ENCODE measurements at places on chromosomes 12 and 14.

GRCh38 chr14:45728434-45729225, 475.6 kb upstream of the MIS18BP1 start:
- DNase-seq, result no peak

DNA sequence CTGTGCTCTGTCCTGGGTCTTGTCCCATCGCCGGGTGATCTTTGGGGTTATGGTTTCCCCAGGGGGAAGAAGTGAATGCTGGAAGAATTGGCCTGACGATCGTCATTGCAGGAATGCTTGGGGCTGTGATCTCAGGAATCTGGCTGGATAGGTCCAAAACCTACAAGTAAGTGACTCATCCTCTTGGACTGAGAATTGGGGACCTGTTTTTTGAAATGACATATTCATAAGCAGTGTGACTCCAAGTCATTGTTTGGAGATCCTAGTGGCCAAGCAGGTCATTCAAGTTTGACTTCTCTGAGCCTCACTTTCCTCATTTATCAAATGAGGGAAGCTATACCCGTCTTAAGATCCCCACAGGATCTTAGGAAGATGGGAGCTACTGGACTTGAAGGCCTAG, 25.8 kb downstream of the ERG28 start:
- DNase-seq, result no peak

DNA sequence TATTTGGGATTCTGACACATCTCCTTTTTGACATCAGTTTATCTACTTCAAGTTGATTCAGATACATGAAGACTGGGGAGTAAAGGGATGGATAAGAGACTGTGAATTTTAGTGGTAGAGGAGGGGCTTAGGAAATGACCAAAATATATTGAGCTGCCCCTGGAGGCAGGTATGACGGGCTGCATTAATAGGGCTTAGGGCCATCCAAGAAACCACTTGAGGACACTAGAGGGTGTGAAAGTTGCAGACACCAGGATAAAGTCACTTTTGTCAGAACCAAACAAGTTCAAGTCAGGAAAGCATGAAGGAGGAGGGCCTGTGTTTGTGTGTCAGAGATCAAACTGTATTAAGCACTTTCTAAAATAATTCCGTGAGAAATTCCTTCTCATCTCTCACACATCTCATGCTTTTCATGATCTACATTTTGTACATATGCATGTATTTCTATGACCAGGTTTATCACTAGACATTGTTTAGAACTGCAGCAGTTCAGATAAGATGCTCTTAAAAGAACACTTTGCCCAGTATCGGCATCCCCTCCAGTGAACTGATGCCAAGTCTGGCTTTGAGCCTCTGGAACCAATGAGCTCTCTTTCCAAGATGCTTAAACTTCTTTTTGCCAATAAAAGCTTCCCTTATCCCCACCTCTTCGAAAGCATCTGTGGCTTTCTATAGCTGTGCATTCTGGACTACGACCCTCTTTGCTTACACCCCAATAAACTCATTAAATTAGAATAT, 136.9 kb downstream of the SLC38A1 start:
- DNase-seq, result no peak

DNA sequence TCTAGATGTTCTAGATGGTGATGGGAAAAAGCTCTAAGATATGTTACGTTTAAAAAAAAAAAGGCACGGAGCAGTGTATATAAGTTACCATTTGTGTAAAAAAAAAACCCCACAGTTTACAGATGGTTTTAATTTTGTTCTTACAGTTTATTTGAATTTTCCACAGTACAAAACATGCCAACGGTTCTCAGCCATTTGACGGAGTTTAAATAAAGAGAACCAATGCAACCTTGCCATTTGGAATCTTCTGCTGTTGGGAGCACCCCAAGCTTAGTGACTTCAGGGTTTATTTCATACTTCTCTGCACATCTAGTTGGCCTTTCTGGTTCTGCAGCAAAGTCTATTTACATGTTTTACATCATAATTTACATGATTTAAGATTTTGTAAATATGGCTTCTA, 7.7 kb upstream of the HPD start:
- no peak for DNase-seq

DNA sequence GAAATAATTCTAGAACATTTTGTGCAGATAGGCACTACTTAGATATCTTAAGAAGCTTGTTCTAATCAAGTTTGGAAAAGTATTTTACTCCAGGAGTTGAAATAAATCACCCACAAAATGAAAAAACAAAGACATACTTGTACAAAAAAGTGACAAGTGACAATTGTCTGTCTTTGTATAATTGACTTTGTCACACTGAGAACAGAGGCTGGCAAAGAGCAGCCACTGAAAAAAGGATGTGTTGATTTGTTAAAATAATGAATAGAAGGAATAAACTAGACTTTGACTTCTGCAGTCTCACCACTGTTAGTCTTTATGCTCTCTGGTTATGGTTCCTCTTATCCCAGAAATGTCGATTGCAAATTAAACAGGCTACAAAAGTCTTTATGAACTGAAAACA, 77.6 kb downstream of the PTPRR start:
- no peak for DNase-seq

DNA sequence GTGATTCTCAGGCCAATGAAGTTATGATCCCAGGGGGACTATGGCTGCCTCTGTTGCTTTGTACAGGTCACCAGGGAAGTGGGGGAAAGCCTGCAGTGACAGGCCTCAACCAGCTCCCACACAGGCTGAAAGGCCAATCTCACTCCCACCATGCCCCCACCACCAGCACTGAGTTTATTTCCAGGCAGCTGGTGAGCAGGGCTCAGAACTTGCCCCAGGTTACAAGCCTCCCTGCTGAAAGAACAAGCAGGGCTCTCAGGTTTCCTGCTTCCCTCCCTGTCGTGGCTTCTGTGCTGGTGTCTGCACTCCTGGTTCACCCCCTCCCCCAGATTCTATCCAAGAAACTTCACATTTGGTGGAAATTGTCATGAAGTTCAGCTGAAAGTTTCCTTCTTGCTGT, 260.3 kb downstream of the CCDC59 start:
- DNase-seq, result no peak

GRCh38 chr12:54968181-54968730, 16.3 kb downstream of the TESPA1 start:
- no peak for DNase-seq

- DNase-seq, result no peak
These were observed 172.7 kb downstream of the ANO6 start for GRCh38 chr12:45388545-45388944.

- no peak for DNase-seq
These were observed 469.0 kb downstream of the TMEM132D start for GRCh38 chr12:129434790-129435189.

- no peak for DNase-seq
These were observed 23.6 kb upstream of the KCNH3 start for GRCh38 chr12:49515266-49515665.

GRCh38 chr12:26473291-26473690, 277.9 kb downstream of the SSPN start:
- DNase-seq, result no peak

GRCh38 chr14:102231476-102232347, 73.3 kb downstream of the MOK start:
- no peak for DNase-seq

DNA sequence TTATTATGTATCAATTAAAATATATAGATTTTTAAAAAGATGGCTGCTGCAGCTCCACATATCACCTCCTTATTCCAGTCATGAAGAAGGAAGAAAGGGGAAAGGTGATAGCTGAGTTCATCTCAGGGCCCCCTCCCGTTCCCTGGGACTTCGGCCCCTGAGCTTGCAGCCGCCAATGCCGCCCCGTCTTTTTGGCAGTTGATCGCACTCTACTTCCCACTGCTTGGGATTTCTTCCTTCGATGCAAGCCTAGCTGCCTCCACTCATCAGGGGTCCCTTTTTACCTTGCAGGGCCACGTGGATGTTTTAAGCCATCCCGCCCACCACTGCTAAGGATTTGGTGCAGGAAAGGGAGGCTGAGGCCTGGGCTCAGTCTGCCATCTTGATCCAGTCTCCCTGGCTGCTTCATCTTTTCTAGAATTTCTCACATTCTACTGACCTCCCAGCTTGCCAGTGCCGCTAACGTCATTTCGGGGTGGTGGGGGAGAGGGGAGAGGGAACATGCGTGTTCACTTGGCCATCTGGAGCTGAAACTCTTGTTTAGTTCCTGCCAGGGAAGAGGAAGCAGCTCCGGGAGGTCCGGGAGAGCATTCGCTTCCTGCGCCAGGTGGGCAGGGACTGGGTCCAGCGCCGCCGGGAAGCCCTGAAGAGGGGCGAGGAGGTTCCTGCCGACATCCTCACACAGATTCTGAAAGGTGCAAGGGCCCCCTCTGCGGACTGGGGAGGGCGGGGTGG, 31.3 kb downstream of the CYP46A1 start:
- DNase-seq, result no peak

- no peak for DNase-seq
These were observed 111.9 kb downstream of the LGR5 start for GRCh38 chr12:71551529-71551928.

- no peak for DNase-seq
These were observed 7.5 kb upstream of the TRHDE start for GRCh38 chr12:72264548-72265175.

DNA sequence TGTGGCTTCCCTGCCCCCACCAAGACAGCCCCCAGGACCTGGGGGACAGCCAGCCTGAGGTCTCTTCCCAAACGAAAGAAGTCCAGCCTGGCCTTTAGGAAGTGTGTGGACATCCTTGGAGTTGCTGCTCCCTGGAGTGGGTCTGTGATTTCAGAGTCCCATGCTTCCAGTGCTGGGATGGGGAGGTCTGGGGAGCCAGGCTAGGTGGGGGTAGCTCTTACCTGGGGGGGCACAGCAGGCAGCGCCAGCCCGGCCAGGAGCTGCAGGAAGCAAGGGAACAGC, 509 bp downstream of the PGF start:
- no peak for DNase-seq

- DNase-seq, result no peak
These were observed 183.6 kb downstream of the MED13L start for GRCh38 chr12:116093915-116094314.

- no peak for DNase-seq
These were observed 128.9 kb downstream of the NUBPL start for GRCh38 chr14:31690056-31690455.

DNA sequence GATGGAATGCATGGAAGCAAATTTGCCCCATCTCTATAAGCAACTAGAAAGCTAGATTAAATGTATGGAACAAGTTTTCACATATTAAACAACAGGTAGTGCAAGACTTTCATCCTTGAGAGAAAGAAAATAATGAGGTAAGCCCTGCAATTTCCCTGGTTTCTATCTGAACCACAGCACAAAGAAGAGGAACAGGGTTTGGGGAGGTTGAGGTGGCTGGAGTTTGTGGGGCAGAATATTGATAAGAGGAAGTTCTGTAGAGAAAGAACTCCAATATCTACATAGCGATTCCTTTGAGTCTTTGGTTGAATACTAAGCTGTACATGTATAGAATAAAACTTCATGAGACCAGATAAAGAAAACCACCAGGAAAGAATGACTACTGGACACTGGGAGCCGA, 96.3 kb upstream of the CCND2 start:
- no peak for DNase-seq

GRCh38 chr12:105337391-105337790, 6.9 kb downstream of the C12orf75 start:
- DNase-seq, result no peak

- no peak for DNase-seq
These were observed 31.1 kb downstream of the ELK3 start for GRCh38 chr12:96225044-96225855.

- no peak for DNase-seq
These were observed 334.3 kb upstream of the FBXO33 start for GRCh38 chr14:39766397-39767000.

- DNase-seq, result no peak
These were observed 202.7 kb downstream of the FBXL14 start for GRCh38 chr12:1391722-1392121.

DNA sequence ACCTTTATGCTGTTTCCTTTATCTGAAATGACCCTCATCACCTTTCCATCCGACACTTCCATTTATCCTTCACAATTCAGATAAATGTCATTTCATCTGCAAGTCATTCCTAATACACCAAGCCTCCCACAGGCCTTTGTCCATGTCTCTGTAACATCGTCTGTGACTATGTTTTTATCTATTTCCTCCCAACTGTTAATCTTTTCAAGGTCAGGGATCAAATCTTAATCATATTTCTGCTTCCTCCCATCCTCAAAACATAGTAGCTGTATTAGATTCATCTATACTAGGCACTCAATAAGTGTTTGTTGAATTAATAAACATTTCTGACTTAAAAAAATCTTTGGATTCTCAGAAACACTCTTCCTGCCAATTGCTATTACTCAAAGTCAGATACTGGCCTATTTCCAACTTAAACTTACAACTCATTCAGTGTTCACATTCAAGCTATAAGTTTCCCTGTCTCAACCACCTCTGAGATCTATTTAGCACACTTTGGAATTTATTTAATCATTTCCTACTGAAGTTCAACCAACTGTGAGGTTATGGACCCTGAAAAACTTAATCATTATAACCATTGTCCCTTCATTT, 100.2 kb upstream of the ALX1 start:
- DNase-seq, result no peak

GRCh38 chr12:112347581-112347982, 34.6 kb downstream of the HECTD4 start:
- DNase-seq, result no peak

DNA sequence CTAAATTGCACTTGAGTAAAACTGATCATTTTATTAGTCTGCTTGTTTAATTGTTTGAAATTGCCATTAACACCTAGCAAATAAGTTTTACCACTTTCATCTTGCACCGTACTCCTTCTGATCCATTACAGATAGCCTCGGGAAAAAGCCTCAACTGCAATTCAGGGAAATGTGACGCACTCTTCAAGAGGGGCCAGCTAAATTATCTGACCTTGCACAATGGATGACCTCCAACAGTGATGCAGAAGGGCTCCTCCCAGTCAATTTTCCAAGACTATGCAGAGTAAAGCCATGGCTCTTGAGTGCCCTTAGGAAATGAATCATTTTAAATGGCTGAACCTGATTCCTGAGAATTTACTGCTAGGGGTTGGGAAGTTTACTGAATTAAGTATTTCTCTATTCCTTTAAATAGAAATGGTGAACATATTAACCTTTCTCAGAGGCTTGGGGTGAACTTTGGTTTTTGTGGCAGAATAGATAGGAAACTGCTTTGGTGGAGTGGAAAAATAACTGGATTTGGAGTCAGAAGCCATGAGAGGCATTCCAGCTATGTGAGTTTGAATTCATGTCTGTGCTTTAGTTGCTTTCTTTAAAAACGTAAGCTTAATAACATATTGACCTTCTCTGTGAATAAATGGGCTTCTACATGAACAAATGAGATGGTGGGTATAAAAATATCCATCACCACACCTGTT, 64.8 kb upstream of the OVCH1 start:
- no peak for DNase-seq

Data from stimulated activated CD8-positive, alpha-beta memory T cell treated with anti-CD3 and anti-CD28 coated beads, Interleukin-2, amount 100 ng/mL, for 1 hour (primary cell).